Stimulated activated CD8-positive, alpha-beta memory T cell treated with anti-CD3 and anti-CD28 coated beads, Interleukin-15, amount 100 ng/mL, for 48 hours (primary cell): ENCODE measurements at places on chromosomes 12 and 14.

GRCh38 chr14:64788706-64789105, 84.5 kb downstream of the PLEKHG3 start:
- DNase-seq = no peak

DNA sequence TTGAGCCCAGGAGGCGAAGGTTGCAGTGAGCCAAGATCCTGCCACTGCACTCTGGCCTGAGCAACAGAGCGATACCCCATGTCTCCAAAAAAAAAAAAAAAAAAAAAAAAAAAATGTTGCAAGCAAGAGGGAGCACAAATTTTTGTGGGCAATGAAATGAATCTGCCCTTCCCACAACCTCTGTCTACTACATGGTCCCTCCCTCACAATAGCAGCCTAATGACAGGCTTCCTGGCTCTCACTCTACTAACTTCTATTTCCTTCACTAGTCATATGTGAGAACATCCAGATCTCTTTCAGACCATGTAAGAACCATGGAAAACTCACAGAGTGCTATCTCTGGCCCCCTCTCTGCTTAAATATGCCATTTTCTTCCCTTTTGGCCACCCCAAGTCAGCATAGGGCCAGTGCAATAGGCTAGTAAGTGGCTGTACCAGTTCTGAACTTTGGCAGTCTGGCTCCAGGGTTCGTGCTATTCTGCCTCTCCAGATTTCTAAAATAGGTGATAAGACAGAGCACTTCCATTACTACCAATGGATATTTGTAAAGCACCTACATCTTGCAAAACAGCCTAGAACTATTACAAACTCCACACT, 7.1 kb downstream of the OSBPL8 start:
- no peak for DNase-seq

DNA sequence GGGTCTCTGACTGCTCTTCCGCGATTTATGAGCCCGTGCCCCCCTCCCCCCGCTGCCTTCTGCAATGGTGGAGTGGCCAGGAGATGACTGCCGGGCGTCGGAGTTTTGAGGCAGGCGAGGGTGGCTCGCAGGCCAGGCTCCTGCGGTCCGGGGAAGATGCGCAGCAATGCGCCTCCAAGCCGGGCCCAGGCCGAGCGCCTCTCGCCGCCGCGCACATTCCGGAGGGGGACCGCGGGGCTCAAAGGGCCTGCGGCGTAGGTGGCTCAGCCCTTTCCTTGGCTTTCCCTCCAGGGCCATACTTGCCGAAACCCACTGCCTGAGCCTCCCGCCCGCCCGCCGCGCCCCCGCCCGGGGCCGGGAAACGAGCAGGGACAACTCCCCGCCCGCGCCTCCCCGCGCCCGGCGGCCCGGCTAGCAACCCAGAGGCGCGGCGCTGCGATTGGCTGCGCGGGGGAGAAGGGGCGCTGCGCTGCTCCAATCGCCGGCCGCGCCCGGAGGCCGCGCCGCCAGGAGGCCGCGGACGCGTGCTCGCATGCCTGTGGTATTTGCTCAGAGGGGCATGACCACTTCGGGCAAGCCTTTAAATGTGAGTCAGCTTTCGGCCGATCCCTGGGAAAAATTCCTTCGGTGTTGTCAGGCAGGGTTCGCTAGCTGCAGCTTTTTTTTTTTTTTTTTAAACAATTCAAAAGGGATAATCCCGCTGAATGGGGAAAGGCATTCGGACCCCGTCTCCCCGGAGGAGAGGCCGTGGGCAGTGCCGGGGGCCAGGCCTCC, 157.9 kb upstream of the PARP11 start:
- peak; percentile 60 for DNase-seq

GRCh38 chr12:121963341-121964018, 45.1 kb downstream of the CFAP251 start:
- DNase-seq = no peak

- DNase-seq = no peak
Observed at GRCh38 chr12:21392384-21392783, 19.7 kb downstream of the IAPP start.

DNA sequence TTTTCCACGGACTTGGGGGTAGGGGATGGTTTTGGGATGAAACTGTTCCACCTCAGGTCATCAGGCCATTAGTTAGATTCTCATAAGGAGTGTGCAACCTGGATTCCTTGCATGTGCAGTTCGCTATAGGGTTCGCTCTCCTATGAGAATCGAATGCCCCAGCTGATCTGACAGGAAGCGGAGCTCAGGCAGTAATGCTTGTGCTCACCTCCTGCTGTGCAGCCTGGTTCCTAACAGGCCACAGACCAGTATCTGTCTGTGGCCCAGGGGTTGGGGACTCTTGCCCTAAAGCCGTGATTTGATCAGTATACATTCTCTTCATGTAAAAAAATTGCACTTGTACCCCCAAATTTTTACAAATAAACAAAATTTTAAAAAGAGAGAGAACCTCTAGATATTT, 219.4 kb upstream of the CPNE8 start:
- DNase-seq = no peak

GRCh38 chr12:80763874-80764273, 47.2 kb downstream of the MYF5 start:
- DNase-seq = no peak

GRCh38 chr12:49527361-49528130, 11.3 kb upstream of the KCNH3 start:
- no peak for DNase-seq

GRCh38 chr12:48454667-48455066, 17.7 kb upstream of the ANP32D start:
- DNase-seq = no peak

DNA sequence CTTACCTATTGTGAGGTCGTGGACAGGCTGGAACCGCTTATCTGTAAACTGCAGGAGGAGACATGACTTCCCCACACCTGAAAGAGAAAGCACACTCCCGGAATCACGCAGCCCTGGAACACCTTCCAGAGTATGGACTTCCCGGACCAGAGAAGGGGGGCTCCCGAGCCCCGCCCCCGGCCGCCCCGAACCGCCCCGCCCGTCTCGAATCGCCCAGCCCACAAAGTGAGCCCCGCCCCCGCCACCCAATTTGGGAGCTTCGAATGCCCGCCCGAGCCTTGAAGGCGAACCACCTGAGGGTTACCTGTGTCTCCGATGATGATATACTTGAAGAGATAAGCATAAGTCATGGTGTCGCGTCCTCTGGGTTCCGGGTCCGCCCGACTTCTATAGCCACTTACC, 235 bp downstream of the RAB2B start:
- DNase-seq = no peak

GRCh38 chr14:92519246-92520101, 5.9 kb downstream of the RIN3 start:
- DNase-seq = no peak

DNA sequence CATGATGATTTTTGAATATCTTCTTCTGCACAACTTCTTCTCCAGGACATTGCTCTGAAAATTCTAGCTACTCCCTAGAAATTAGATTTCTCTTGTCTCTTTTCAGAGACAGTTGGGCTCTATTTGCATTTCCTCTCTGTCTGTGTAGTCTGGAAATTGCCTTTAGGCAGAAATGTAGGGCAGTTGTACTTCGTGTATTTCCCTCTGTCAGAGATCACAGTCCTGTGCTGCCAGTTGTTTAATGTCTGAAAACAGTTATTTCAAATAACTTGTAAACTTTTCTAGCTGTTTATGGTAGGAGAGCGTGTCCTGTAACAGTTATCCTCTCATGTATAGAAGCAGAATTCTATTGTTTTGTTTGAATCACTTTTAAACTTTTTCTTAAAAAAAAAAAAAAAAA, 86.9 kb downstream of the TTLL5 start:
- DNase-seq = no peak

DNA sequence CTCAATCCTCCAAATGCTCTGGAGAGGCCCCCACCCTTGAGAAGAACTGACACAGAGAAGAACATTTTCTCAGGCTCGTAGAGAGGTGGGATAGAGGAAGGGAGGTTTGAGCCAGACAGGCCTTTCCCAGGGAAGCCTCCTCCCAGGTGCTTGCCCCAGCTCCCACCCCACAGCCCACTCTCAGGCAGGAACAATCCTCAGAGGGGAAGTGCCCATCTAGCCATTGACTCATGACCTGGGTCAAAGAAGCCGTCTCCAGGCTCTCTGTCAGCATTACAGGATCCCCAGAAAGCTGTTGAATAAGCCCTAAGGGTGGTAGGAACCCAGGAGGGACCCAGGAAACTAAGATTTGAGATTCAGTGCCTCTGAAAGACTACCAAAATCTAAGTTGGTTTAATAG, 3.8 kb downstream of the AQP6 start:
- no peak for DNase-seq

GRCh38 chr14:63717702-63718101, 10.2 kb downstream of the SGPP1 start:
- DNase-seq = no peak

DNA sequence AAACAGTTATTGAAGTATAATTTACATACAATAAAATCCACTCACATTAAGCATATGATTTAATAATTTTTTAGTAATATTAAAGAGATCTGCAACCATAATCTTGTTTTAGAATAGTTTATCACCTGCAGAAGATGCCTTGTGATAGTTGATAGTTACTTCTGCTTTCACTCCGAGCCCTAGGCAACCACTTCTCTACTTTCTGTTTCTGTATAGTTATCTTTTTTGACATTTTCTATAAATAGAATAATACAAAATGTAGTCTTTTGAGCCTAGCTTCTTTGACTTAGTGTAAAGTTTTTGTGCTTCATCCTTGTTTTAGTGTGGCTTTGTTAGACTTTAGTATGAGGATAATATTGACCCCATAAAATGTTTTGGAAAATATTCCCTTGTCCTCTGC, 111.0 kb downstream of the MNAT1 start:
- no peak for DNase-seq

DNA sequence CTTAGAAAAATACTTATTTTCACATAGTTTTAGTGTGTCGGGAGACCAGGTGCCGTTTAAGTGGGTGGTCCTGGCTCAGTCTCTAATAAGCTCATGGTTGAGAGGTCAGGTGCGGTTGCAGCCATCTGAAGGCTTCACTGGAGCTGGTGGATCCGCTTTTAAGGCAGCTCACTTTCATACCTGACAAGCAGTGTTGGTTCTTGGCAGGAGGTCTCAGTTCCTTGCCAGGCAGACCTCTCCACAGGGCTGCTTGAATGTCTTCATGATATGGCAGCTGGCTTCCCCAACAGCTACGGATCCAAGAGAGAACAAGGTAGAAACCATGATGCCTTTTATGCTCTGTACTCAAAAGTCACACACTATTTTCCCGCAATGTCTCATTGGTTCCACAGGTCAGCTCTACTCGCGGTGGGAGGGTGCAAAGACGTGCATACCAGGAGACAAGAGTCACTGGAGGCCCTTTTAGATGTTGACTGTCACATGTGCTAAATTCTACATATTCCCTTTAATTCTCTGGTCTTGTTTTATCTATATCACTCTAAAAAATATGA, 8.0 kb upstream of the ZDHHC17 start:
- no peak for DNase-seq

DNA sequence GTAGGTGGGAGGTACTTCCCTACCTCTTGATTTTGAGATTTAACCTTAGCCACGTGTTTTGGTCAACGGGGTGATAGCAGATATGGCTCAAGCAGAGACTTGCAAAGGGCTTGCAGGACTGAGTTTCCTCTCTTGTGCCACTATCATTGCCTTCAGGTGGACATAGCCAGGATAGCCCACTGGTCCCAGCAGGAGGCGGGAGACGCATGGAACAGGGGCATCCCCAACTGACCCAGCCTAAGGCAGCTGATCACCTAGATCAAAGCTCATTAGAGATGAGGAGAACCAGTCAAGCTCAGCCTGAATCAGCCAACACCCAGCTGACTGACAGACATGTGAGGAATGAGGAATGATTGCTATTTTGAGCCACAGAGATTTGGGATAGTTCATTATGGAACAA, 49.6 kb downstream of the CALM1 start:
- no peak for DNase-seq

- DNase-seq = no peak
Observed at GRCh38 chr12:121214166-121214777, 4.3 kb downstream of the P2RX4 start.

- DNase-seq = no peak
Observed at GRCh38 chr12:122888232-122888752, 7.6 kb downstream of the VPS37B start.

GRCh38 chr12:14618983-14619382, 51.3 kb upstream of the PLBD1 start:
- no peak for DNase-seq

GRCh38 chr14:67962215-67962644, 142.7 kb downstream of the RAD51B start:
- no peak for DNase-seq

- no peak for DNase-seq
Observed at GRCh38 chr14:24130717-24131548, 474 bp downstream of the FITM1 start.
